GM23338 (cell line): ENCODE measurements at places on chromosomes 2 and 18. TPM values are rescaled to one million over a fixed set of nuclear protein-coding genes. Genes with fewer than 3 reads are reported as not detected.

GRCh38 chr2:37379881-37380296, 35.5 kb downstream of the QPCT start:
- H3K36me3 ChIP-seq, result no peaks in the 10 kb centered on the region
- H3K4me1 ChIP-seq, result no peaks in the 10 kb centered on the region
- no peak overlapping the region for H3K4me3 ChIP-seq
- no peaks in the 10 kb centered on the region for H3K27me3 ChIP-seq
- H3K27ac ChIP-seq, result no peak overlapping the region

- no peaks in the 10 kb centered on the region for H3K36me3 ChIP-seq
- no peak for DNase-seq
- no peak overlapping the region for H3K27ac ChIP-seq
- H3K27me3 ChIP-seq, result no peaks in the 10 kb centered on the region
- no peak overlapping the region for H3K4me3 ChIP-seq
Measured at GRCh38 chr2:190504912-190505311, 29.6 kb downstream of the NEMP2 start.

DNA sequence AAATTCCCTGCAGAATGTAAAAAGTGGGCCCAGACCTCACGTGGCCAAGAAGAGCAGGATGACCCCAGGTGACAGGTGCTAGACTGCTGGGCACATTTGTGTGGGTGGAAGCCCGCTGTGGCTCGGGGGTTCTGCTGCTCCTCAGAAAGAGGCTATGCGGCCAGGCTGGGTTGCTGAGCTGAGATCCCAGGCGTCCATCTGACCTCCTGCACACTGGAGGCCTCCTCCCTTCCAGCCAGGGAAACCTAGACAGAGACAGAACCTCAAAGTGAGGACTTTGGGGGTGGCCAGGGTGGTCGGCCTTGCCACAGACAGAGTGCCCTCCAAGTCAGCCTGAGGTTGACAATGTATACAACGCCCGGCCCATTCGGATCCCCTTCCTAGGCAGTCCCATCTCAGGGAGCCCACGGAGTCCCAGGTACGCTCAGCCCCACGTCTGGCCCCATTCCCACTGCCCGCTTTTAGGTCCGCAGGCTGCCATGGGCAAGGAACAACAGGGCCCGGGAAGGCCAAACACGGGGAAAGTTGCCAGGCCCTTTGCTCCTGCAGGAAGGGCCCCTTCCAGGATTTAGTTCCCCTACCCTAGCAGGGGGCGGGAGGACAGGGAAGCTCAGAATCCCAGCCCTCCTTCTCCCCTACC, 75.6 kb downstream of the KIAA2012 start:
- H3K36me3 ChIP-seq, result no peaks in the 10 kb centered on the region
- H3K4me1 ChIP-seq, result peaks cover 24% of the 10 kb centered on the region
- H3K27ac ChIP-seq, result 0 out of 2 replicates have a peak overlapping the region, but pooled peaks have one; percentile 4

- H3K36me3 ChIP-seq, result no peaks in the 10 kb centered on the region
- H3K27me3 ChIP-seq, result no peaks in the 10 kb centered on the region
- DNase-seq, result no peak
- peaks cover 9% of the 10 kb centered on the region for H3K4me1 ChIP-seq
Measured at GRCh38 chr2:129752686-129753085, 226.8 kb upstream of the RAB6C start.

- H3K27ac ChIP-seq, result no peak overlapping the region
- H3K4me1 ChIP-seq, result peaks cover 29% of the 10 kb centered on the region
- no peak overlapping the region for H3K4me3 ChIP-seq
- no peaks in the 10 kb centered on the region for H3K36me3 ChIP-seq
- no peak for DNase-seq
Measured at GRCh38 chr2:233048569-233049193, 11.5 kb upstream of the INPP5D start.

- H3K4me1 ChIP-seq, result peaks cover 26% of the 10 kb centered on the region
- H3K4me3 ChIP-seq, result no peak overlapping the region
- no peaks in the 10 kb centered on the region for H3K27me3 ChIP-seq
- no peak for DNase-seq
- no peaks in the 10 kb centered on the region for H3K36me3 ChIP-seq
Measured at GRCh38 chr2:173249661-173250641, 104.7 kb upstream of the CDCA7 start.

DNA sequence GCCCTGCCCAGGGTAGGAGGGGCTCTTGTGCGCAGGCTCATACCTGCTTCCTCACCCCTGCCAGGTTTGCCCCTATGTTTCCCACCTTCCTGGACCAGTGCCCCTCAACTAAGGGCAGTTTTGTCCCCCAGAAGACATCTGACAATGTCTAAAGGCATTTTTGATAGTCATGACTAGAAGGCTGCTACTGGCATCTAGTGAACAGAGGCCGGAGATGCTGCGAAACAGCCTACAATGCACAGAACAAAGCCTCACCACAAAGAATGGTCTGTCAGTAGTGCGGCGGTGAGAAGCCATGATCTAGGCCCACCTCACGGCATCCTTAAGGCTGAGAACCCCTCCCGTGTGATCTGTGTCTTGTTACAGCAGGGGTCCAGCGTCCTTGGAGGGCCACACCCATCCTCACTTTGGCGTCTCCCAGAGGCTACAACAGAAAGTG, 96.0 kb downstream of the TMEM17 start:
- H3K36me3 ChIP-seq, result no peaks in the 10 kb centered on the region
- peak; percentile 24 for DNase-seq
- no peak overlapping the region for H3K27ac ChIP-seq
- H3K4me1 ChIP-seq, result peaks cover 23% of the 10 kb centered on the region
- no peaks in the 10 kb centered on the region for H3K27me3 ChIP-seq

DNA sequence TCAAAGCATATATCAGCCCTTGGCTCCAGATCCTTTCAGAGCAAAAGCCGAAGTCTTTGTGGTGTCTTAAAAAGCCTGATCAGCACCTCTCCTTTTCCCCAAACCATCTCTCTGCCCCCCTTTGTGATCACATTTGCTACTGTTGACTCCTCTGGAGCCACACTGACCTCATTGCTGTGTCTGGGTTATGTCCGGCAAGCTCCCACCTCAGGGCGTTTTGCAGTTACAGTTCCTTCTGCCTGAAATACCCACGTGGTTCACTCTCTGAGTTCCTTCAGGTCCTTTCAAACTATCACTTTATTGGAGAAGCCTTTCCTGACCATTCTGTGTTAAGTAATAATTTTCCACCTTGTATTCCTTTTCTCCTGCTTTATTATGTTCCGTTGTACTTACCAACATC, 11.8 kb downstream of the C2orf69 start:
- H3K27me3 ChIP-seq, result no peaks in the 10 kb centered on the region
- peaks cover 1% of the 10 kb centered on the region; the same call in 1 of the 2 replicates for H3K36me3 ChIP-seq
- H3K27ac ChIP-seq, result 0 out of 2 replicates have a peak overlapping the region, but pooled peaks have one; percentile 42
- no peak overlapping the region for H3K4me3 ChIP-seq
- no peak for DNase-seq

DNA sequence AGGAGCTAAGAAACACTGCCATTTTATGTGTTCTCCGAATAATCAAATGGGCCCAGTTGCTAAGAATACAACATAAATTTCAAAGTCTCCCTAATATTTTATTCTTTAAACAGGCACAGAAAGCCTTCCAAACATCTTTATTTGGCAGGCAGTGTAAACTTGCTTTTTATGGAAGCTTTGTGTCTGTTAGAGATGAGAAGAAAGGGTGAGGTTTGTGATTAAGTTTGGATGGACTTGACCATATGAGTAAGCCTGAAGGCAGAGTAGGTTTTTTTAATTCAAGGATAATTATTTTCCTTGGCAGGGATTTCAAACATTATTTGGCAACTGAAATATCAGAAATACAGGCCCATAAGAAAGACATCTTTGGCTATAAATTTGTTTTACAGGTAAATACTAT, 62.9 kb downstream of the COX7A2L start:
- H3K27me3 ChIP-seq, result no peaks in the 10 kb centered on the region
- peaks cover 15% of the 10 kb centered on the region; the same call in 1 of the 2 replicates for H3K36me3 ChIP-seq
- H3K4me1 ChIP-seq, result peaks cover 10% of the 10 kb centered on the region; the same call in 1 of the 2 replicates
- H3K4me3 ChIP-seq, result no peak overlapping the region
- DNase-seq, result no peak

DNA sequence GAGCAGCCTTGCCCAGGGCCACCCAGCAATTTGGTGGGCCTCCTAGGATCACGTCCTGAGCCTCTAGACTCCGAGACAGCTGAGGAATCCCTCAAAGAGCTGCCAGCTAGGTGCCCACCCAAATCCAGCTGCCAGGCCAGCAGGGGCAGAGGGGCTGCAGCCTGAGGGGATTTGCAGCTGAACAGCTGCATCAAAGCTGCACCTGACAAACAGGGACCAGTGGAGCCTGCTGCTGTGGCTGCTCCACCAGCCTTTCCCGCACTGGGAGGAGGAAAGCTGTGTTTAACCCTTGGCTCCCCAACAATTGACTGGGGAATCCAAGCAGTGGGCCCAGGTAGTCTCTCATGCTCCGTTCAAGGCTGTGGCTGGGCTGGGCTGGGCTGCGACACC, 8.2 kb downstream of the ADRA2B start:
- peak; percentile 49 for DNase-seq
- H3K4me3 ChIP-seq, result peak overlapping the region; percentile 34; the same call in 1 of the 2 replicates
- H3K27ac ChIP-seq, result no peak overlapping the region
- H3K27me3 ChIP-seq, result no peaks in the 10 kb centered on the region

GRCh38 chr2:171846894-171847293, 47.1 kb downstream of the SLC25A12 start:
- no peak overlapping the region for H3K4me3 ChIP-seq
- no peaks in the 10 kb centered on the region for H3K4me1 ChIP-seq
- no peaks in the 10 kb centered on the region for H3K27me3 ChIP-seq
- no peaks in the 10 kb centered on the region for H3K36me3 ChIP-seq
- no peak for DNase-seq
- H3K27ac ChIP-seq, result no peak overlapping the region

DNA sequence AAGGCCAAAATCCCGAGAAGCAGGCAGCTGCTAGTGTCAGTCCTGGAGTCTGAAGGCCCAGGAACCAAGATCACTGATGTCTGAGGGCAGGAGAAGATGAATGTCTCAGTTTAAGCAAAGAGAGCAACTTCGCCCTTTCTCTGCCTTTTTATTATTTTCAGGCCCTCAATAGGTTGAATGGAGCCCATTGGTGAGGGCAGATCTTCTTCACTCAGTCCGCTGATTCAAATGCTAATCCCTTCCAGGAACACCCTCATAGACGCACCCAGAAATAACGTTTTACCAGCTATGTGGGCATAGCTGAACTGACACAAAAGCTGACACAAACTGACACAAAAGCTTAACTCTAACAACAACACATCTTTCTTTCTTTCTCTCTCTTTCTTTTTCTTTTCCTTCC, 78.0 kb upstream of the KCNJ3 start:
- no peak overlapping the region for H3K27ac ChIP-seq
- no peak overlapping the region for H3K4me3 ChIP-seq
- DNase-seq, result peak; percentile 11
- peaks cover 6% of the 10 kb centered on the region; the same call in 1 of the 2 replicates for H3K4me1 ChIP-seq
- no peaks in the 10 kb centered on the region for H3K27me3 ChIP-seq
- no peaks in the 10 kb centered on the region for H3K36me3 ChIP-seq

DNA sequence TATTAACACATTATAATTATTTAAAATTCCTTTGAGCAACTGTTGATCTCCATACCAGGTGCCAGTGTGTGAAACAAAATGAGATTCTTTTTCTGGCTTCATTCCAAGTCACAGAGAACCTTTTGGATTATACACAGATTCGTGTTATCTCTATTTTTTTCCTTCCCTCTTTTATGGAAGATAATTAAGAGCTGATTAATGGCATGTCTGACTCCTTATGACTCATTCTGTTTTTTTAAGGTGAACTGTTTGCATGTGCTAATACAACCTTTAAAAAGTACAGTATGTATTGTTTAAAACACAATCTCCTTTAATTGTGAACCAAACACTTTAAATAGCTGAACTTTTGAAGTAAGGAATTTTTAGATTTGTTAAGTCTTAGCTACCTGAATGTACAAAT, 39.3 kb downstream of the PELI1 start:
- DNase-seq, result no peak
- H3K4me3 ChIP-seq, result no peak overlapping the region
- no peaks in the 10 kb centered on the region; the same call in 1 of the 2 replicates for H3K4me1 ChIP-seq
- peaks cover 15% of the 10 kb centered on the region for H3K36me3 ChIP-seq
- H3K27ac ChIP-seq, result no peak overlapping the region

- peaks cover 4% of the 10 kb centered on the region; the same call in 1 of the 2 replicates for H3K36me3 ChIP-seq
- H3K4me3 ChIP-seq, result no peak overlapping the region
- DNase-seq, result no peak
- H3K27me3 ChIP-seq, result no peaks in the 10 kb centered on the region
Measured at GRCh38 chr2:201769666-201770373, 10.9 kb downstream of the ALS2 start.

- no peak overlapping the region for H3K4me3 ChIP-seq
- H3K27me3 ChIP-seq, result no peaks in the 10 kb centered on the region
- DNase-seq, result no peak
- no peaks in the 10 kb centered on the region for H3K36me3 ChIP-seq
Measured at GRCh38 chr2:129759472-129760010, 219.9 kb upstream of the RAB6C start.

DNA sequence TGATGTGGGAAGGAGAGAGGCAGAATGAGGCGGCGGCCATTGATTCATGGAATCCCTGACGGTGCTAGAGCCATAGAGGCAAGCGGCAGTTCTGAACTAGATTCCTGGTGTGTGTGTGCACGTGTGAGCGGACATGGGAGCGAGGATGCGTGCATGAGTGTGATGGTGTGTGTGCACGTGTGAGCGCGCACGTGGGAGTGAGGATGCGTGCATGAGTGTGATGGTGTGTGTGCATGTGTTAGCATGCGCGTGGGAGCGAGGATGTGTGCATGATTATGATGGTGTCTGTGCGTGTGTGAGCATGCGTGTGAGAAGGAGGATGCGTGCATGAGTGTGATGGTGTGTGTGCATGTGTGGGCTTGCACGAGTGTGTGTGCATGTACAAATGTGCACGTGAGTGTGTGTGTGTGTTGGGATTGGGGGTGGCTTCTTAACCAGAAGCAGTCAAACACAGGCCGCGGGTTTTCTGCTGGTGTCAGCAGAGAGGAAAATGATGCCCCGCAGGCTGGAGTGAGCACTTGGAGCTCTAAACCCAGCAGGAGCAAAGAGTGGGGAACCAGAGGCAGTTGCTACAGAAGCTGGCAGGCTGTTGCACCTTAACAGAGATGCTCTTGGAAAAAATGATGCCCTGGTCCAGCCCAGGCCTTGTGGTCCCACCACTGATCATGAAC, 29.5 kb downstream of the DIPK1C start:
- H3K27ac ChIP-seq, result no peak overlapping the region
- no peaks in the 10 kb centered on the region for H3K4me1 ChIP-seq
- no peak overlapping the region for H3K4me3 ChIP-seq
- no peak for DNase-seq
- no peaks in the 10 kb centered on the region for H3K36me3 ChIP-seq

DNA sequence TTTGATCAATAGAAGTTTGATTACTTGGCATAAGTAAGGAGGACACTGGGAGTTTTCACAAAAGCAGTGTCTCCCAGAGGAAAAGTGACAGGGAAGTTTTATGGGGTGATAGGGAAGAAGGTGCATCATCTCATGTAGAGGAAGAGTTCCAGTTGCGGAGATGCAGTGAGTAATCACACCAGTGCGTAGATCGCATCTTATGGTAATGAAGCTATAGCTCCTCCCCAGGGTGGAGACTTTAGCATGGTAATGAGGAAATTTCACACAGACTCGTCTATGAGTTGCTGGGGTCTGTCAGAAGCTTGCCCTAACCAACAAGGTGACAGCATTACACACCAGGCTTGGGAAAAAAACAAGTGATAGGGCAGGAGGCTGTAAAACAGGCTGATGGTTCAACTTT, 49.0 kb downstream of the KYNU start:
- DNase-seq, result no peak
- H3K4me1 ChIP-seq, result no peaks in the 10 kb centered on the region
- H3K36me3 ChIP-seq, result no peaks in the 10 kb centered on the region
- no peaks in the 10 kb centered on the region for H3K27me3 ChIP-seq
- no peak overlapping the region for H3K4me3 ChIP-seq

Gene SEMA4C
- total RNA-seq, result 69.7 and 80.7 TPM in 2 replicates

Gene VIL1
- 5.9 and 9.2 TPM in 2 replicates for total RNA-seq

Gene STRN
- 34.0 and 34.5 TPM in 2 replicates for total RNA-seq

Gene CAPN14
- total RNA-seq, result 0.54 TPM in 1 of 2 replicates, not detected in the other

Gene SEPTIN10
- total RNA-seq, result 84.5 and 85.1 TPM in 2 replicates

Gene TXNDC2
- not detected in 2 replicates for total RNA-seq

Gene TMEM37
- total RNA-seq, result 7.2 and 8.8 TPM in 2 replicates

Gene SERPINB5
- total RNA-seq, result not detected in 2 replicates

Gene DGUOK
- total RNA-seq, result 57.2 and 68.4 TPM in 2 replicates
